ENCODE measurements at places on chromosomes 4 and X.

- DNase-seq, result peak; percentile 54
Measured at GRCh38 chrX:129641941-129642340, 12.8 kb downstream of the APLN start.

DNA sequence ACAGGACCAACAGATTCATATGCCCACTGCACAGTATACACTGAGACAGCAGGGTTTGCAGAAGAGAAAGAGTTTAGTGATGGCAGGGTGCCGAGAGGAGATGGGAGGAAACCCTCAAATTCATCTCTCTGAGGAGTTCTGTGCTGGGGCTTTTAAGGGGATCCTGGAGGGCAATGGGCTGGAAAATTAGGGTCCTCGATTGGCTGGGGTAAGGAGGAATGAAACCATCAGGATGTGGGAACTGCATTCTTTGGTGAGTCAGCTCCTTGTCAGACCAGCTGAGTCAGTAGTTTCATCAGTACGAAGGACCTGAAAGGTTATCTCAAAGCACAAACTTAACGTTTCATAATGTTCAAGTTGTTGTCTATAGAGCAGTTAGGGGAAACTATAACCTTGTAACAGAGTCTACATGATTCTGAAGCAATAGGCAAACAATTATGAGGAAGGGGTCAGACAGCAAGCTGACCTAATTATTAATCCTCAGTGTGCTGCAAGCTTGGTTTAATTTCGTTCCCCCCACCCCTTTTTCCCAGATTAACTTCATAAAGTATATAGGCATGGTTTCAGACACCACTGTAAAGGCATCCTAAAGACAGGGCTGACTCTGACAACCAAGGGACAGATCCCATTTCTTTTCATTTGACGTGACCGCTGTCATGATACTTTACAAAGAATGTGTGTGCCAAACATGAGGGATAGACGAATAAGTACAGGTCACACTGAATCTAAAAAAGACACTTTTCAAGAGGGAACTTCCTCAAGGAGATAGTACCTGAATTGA lies 1.5 kb upstream of the MSMO1 start:
- peak; percentile 84 for DNase-seq

DNA sequence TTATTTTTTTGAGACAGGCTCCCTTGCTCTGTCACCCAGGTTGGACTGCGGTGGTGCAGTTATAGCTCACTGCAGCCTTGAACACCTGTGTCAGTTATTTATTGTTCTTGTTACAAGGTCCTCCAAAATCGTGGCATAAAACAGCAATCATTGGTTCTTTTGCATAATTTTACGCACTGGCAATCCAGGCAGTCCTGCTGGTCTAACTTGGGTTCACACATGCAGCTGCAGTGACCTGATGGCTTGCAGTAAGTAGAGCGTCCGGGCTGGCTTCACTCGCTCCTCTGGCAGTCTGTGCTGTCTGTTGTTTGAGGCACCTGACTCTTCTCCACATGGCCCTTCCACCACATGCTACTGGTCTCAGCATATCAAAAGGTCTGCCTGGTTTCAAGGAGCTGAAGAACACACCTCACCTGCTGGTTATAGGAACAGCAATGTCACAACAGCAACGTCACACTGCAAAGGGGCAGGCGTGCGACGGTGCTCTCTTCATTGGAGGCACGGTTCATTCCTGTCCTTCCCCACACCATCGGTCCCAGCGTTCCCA lies 894.6 kb downstream of the TRIML1 start:
- no peak for DNase-seq

DNA sequence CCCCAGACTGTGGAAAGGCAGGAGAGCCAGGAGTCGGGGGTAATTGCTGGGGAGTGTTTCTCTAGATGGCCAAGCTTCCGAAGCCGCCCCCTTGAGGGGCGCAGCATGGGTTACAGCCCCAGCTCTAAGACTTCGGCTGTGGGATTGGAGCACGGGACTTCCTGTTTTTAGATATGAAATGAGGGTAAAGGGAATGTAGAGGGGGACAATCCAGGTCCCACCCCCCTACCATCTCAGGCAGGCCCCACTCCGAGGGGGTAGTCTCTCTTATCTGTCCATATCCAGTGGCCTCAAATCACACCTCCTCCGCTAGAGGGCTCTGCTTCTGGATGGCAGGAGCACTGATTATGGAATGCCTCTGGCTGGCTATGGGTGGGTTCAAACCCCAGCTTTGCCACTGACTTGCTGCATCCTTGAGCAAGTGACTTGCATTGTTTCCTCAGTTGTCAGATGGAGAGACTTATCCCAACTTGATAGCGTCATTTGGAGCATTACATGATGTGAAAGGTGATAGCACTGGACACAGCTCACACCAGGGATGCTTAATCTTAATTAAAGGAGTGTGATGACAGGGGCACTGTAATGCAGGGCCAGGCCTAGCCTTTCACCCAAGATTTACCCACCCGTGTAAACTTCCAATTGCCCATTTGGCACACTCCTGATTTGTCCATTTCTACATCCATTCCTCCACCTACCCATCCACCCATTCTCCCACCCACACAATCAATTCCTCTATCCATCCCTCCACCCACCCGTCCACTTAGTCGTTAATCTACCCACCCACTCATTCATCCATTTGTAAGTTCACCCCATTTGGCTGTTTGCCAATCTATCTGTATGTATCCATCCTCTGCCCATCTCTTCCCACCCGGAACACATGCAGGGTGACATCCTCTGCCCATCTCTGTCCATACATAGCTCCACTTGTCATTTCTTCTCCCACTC lies 848 bp upstream of the KCND1 start:
- peak; percentile 48 for DNase-seq

DNA sequence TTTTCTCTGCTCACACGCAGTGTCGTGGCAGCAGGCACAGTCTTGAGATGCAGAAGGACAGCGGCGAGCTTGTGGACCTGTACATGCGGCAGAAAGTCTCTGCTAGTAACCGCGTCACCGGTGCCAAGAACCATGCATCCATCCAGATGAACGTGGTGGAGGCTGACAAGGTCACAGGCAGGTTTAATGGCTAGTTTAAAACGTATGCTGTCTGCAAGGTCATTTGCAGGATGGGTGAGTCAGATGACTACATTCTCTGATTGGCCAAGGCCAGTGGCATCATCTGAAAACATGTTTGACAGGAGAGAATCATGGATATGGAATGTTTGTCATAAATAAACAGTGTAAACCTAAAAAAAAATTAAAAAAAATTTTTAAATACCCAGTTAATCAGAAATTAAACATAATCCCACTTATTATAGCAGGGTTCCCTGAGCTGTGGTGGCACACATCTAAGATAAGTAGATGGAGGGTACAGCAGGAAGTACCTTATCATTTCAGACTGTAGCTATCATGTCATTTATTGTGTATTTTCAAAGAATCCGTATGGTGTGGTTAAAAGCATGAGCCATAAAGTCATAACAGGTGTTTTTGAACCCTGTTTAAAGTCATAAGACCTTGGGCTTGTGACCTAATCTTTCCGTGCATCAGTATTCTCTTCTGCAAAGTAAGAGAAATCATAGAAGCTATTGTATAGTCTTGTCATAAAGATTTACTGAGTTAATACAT lies 7.5 kb upstream of the BMP2K start:
- no peak for DNase-seq

- no peak for DNase-seq
Measured at GRCh38 chr4:110634350-110635162, 11.7 kb upstream of the PITX2 start.

GRCh38 chr4:45358573-45359506 lies 632.5 kb upstream of the GNPDA2 start:
- no peak for DNase-seq

DNA sequence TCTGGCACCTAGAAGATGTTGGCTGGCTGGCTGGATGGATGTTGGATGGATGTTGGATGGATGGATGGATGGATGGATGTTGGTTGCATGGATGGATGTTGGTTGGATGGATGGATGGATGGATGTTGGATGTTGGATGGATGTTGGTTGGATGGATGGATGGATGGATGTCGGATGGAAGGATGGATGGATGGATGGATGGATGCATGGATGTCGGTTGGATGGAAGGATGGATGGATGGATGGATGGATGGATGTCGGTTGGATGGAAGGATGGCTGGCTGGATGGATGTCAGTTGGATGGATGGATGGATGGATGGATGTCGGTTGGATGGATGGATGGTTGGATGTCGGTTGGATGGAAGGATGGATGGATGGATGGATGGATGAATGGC lies 96.7 kb downstream of the PSAPL1 start:
- no peak for DNase-seq

DNA sequence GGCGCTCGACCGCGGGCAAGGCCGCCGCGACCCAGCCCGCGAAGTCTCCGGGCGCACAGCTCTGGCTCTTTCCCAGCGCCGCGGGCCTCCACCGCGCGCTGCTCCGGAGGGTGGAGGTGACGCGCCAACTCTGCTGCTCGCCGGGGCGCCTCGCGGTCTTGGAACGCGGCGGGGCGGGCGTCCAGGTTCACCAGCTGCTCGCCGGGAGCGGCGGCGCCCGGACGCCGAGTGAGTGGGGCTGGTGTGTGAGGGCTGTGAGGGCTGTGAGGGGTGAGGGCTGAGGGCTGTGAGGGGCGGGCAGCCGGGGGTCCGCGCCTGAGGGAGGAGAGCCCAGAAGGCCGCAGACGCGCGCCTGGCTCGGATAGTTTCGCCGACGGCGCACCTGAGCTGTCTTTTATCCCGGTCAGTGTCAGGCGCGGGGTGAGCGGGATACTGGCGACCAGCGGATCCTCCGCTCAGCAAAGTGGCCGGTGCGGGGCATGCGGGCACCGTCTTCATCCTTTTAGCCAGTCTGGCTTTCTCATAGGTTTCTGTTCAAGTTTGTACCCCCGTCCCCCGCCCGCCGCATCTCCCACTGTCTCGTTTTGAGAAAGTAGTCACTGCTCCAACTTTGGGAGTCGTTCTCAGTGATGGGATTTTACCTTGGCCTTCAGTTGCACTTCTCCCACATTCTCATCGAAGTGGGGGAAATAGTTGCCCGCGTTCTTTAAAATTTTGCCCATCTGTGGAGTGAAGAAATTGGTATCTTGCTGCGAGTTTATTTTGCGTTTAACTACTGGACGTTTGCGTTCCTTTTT lies 586 bp downstream of the HERC5 start:
- DNase-seq, result peak; percentile 14

GRCh38 chrX:39689376-39690104 lies 408.2 kb downstream of the BCOR start:
- no peak for DNase-seq

DNA sequence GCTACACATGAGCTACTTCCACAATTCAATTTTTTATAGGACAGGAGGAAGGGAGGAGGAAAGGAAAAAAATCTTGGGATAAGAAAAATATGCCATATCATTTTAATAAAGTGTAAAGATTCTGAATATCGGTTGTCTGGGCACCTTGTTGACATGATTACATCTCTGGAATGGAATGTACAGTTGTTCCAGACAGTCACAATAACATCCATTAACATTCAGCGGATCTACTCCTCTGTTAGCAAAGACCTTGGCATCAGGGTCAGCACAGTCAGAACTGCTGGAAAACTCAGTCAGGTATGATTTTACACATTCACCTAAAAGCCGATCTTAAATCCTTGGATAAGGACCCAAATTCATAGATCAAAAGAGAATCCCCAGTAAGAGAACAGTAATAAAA lies 85.4 kb upstream of the ARMCX2 start:
- DNase-seq, result no peak

DNA sequence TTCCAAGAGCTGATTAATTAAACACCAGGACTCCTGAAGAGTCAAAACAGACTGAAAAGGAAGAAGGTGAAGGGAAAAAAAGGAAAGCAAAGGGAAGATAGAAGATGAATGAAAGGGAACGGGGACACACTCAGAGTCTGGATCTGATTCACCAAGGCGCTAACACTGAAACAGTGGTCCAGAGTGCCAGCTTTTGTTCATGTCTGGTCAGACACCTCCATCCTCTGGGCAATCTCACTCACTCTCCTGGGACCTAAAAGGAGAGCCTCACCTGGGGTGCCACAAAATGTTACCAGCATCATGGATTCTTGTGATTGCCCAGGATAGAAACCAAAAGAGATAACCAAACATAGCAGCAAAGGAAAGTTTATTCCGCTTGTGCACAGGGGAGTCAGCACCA lies 120.3 kb upstream of the AFF2 start:
- DNase-seq, result no peak

- no peak for DNase-seq
Measured at GRCh38 chr4:173119818-173120217, 48.8 kb upstream of the GALNT7 start.

DNA sequence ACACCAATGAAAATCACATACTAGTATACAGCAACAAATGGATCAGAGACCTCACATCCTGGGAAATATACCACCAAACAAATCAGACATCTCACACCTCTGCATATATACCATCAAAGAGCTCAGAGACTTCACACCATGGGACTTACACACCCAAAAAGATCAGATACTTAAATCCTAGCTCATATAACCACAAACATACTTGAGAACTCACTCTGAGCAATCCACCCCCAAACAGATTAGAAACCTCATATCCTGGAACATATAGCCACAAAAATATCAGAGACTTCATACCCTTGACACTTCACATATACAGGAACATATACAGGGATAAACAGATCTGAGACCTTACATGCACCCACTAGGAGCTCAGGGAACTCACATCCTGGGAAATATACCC lies 32.1 kb downstream of the SUV39H1 start:
- DNase-seq, result no peak

- no peak for DNase-seq
Measured at GRCh38 chrX:20284992-20285391, 18.3 kb upstream of the RPS6KA3 start.

DNA sequence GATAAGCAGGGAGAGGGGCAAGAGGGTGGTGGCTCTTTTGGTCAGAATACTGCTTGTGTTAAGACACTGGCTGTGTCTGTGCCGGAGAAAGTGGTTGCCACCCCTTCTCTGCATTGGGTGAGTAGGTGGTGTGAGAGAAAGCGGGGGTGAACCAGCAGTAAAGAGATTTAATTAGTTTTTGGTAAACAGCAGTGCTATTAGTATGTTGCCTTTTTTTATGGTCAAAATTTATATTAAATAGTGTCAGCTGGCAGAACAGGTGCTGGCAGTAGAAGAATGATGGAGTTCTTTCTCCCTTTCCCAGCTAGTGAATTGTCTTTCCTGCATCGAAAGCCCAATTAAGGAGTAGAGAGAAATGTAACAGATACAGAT lies 181.6 kb downstream of the LARP7 start:
- no peak for DNase-seq

DNA sequence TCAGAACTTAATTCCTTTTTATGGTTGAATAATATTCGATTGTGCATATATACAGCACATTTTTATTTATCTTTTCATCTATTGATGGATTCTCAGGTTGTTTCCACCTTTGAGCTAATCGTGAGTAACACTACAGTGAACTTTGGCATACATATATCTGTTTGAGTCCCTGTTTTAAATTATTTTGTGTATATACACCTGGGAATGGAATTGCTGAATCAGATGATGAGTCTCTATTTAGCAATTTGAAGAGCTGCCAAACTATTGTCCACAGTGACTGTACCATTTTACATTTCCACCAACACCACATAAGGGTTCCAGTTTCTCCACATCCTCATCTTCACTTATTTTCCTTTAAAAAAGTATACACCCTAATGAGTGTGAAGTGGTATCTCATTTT lies 166.2 kb upstream of the FGF13 start:
- peak; percentile 33 for DNase-seq

DNA sequence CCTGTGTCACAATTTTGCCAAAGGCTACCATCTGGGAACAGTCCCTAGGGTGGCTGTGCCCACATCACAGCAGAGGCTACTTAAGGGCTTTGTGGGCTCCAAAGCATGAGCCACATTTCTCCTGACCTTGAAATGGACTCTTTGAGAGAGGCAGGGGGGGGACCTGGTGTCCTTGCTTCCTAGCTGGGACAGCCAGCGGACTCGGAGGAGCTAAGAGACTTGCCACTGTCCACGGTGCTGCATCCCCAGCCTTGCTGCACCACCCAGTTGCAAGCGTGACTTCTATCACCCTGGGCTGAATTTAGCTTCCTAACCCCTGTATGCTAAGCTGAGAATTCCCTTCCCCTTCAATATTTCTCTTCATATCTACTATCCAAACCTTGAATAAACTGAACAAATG lies 99.0 kb downstream of the PHKA2 start:
- DNase-seq, result peak; percentile 9
